ENCODE measurements at places on chromosomes 1 and 21. TPM values are rescaled to one million over a fixed set of nuclear protein-coding genes. Genes with fewer than 3 reads are reported as not detected.

- DNase-seq: no peak
Observed at GRCh38 chr1:59007820-59008598, 224.2 kb upstream of the JUN start.

CDC42BPA gene
- 0.64 TPM for total RNA-seq

- DNase-seq: no peak
Observed at GRCh38 chr1:13779930-13780329, 79.9 kb downstream of the PRDM2 start.

SPRR3 gene
- total RNA-seq: not detected

DNA sequence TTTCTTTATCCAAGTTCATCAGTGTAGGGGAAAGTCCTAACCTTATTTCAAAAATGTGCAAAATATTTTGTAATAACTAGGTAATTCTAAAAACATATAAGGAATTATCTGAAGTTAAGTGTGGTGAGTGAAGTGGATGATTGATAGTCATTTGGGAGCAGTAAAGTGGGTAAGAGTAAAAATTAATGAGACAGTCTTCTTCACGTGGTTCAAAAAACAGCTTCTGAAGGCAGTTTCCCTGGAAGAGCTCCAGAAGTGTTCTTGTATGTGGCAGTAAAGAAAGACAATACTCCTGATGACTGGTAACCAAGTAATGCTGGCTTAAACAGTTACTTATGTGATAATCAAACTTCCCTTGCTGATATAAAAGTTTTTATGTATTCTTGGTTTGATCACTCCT is 50.3 kb downstream of the LEPR start:
- no peak for DNase-seq

ADGRL2 gene
- not detected for total RNA-seq

RXFP4 gene
- total RNA-seq: not detected

FAM151A gene
- not detected for total RNA-seq

DNA sequence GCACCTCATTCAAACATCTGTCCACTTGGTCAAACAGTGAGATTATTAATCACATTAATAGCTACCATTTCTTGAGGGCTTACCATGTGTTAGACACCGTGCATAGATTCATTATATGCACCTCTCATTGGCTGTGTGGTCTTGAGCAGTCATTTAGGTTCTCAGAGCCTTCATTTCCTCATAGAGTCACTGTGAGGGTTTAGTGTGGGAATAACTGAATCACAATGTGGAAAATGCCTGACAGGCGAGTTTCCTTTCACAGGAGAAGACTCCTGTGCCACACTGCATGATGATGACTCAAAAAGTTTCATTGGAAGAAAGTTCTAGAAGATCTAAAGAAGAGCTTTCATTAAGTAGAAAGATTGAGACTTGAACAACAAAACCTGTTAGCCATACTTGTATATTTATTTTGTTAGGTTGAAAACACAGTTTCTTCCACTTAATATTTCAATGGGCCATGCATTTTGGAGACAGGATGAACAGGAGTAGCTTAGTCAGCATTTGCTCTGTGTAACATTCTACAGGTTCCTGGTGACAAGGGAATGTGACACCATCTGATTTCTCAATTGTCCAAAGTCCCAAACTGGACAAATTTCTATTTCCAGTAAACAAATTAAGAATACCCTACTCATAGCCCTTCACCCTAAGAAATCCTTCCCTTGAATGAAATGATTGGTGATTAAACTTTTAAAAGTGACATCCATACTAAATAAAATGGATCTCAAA is 45.7 kb downstream of the FYB2 start:
- no peak for DNase-seq

DNA sequence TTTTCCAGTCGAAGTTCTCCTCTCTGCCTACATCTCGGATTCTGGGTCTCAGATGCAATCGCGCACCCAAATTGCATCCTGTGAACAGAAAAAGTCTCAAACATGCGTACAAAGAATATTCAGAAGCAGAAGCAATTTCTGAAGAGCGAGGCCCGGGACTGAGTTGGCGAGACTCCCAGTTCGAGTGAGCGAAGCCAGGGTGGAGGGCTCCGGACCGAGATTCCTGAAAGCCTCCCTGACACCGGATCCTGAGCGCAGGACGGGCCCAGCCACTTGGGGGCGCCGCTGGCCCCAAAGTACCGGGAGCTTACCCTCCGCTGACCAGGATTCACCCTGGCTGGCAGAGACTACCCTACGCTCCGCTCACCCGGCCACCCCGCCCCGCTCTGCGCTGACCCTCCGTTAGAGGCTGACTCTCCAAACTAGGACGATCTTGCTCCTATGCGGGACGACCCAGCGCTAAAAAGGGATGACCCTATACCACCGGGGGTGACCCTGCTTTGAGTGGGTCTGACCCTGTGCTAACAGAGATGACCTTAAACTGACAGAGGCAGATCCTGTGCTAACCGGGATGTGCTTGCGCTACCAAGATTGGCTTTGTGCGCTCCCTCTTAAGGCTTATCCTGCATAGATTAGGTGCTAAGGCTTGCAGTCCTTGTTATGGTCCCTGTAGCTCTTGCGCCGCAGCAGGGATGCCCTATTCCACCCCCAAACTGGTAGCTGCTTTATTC is 12.1 kb downstream of the FOXD2 start:
- no peak for DNase-seq

DNA sequence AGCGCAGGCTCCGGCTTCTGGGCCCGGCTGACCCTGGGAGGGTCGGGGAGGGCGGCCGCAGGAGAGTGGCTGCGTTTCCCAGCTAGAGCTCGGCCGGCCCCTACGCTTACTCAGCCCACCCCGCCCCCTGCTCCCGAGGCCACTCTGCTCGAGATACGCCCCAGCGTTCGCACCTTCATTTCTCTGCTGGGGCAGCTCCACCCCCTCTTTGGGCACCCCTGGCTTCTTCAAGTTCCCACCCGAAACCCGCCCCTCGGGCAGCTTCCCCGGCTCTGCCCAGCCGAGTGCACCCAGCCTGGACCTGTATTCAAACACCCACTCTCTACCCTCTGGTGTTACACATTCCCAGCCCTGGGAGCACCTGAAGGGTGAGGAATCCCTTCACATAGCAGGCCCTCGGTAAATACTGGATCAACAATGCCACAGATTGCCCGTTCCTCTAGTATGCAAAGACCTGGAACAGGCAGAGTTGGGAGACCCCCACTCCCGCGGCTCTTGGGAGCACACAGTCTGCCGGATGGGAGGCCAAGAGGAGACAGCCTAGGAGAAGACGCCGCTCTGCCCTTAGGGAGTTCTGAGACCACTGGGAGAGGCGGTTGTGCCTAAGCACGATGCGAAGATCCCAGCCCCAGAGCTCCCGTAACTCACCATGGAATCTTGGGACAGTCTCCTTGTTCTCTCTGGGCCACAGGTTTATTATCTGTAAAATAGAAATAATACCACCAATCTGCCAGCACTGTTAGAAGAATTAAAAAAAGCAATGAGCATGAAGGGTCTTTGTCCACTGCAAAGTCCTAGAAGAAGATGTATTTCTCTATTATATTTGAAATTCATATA is 566 bp upstream of the PAQR7 start:
- DNase-seq: no peak

HAX1 gene
- total RNA-seq: 89.4 TPM

DNA sequence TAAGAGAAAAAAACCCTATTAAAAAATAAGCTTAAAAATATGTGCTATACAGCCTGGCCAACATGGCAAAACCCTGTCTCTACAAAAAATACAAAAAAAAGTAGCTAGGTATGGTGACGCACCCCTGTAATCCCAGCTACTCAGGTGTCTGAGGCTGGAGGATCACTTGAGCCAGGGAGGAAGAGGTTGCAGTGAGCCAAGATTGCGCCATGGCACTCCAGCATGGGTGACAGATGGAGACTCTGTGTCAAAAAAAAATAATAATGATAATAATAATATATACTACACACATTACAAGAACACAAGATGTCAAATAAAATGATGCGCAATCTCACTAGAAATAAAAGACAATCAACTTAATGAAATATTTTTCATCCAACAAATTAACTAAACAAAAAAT is 22.9 kb downstream of the NRDC start:
- no peak for DNase-seq

HEATR1 gene
- total RNA-seq: 78.5 TPM

DNA sequence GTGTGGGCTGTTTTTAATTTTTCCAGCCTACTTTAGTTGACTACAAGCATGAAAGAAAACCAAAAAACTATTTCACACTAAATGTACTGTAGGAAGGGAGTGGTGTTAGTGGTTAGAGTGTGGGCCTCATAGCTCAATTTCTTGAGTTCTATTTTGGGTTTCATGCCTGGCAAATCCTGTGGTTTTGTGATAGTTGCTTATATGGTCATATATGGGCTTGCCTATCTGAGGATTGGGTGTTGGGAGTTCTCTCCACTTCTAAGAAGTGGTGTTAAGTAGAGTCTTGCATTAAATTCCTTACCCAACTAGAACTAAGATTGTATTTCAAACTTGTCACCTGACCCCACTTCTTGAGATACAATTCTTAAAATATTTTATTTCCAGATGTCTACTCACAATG is 37.8 kb upstream of the COL11A1 start:
- DNase-seq: no peak

DNA sequence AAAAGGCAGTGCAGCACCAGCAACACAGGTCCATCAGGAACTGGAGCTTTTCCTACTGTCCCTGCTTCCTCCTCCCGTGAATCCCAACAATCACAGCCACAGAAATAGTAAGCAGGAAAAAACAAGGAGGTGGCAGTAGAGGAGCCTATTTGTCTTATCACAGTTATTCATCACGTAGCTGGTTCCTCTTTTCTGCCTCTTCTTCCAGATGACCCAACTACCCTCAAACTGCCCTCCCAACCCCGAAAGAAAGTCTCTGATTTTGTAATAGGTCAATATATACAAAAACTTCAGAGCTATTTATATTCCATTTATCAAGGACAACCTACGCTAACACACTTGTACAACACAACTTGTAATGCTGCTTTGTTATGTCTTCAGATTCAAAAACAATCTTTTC is 21.4 kb downstream of the GNB1 start:
- DNase-seq: no peak

GRCh38 chr1:164504749-164505148 is 54.2 kb upstream of the PBX1 start:
- no peak for DNase-seq

OR2T29 gene
- 2.1 TPM for total RNA-seq

MTF2 gene
- total RNA-seq: 49.1 TPM

- no peak for DNase-seq
Observed at GRCh38 chr1:60102267-60103061, 28.9 kb upstream of the C1orf87 start.

GRCh38 chr1:48216941-48217340 is 5.6 kb upstream of the SLC5A9 start:
- no peak for DNase-seq

MTARC2 gene
- 9.2 TPM for total RNA-seq

PFKFB2 gene
- total RNA-seq: 10.1 TPM

DNA sequence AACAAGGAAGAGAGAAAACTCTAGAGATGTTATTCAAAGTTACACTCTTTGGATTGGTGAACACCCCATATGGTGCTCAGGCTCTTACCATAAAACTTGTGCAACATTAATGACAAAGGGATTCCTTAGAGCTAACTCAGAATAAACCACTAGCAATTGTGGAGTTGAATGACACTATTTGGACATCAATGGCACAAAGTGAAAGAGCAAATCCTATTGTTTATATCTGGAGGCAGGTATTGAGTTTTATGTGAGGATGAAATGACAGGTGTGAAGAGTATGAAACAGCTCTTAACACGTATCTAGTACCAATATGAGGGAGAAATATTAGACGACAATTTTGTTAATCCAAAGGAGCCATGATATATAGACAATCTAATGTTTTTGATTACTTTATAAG is 584.9 kb upstream of the PBX1 start:
- no peak for DNase-seq

UTS2 gene
- total RNA-seq: 5.9 TPM

ABCA4 gene
- total RNA-seq: not detected

BGLAP gene
- total RNA-seq: 2.7 TPM

CHRNB2 gene
- not detected for total RNA-seq

KCNA3 gene
- total RNA-seq: 20.0 TPM

DNA sequence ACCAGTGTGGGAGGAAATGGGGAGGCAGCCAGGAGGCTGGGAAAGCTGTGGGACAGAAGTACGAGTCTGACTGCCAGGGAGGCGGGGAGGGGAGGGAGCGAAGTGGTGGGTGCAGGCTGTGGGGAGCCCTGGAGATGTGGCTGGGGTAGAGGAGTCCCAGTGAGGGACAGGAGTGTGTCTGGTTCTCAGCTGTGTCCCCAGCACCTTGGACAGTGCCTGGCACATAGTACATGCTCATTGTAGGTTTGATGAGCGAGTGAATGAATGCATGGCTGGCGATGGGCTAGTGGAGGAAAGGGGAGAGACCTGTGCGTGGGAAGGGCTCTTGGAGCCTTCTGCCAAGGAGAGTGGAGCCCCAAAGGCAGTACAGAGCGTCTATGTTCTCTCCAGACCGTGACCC is 104.1 kb downstream of the SIK1 start:
- DNase-seq: no peak

PGLYRP4 gene
- total RNA-seq: not detected

SEMA6C gene
- 0.67 TPM for total RNA-seq

- no peak for DNase-seq
Observed at GRCh38 chr1:108882837-108883236, 6.1 kb downstream of the GPSM2 start.

MYBPH gene
- not detected for total RNA-seq

GRCh38 chr1:179917601-179918429 is 35.7 kb downstream of the TOR1AIP1 start:
- no peak for DNase-seq

TRIM17 gene
- total RNA-seq: not detected

- DNase-seq: no peak
Observed at GRCh38 chr1:5885471-5886139, 106.6 kb downstream of the NPHP4 start.

DNA sequence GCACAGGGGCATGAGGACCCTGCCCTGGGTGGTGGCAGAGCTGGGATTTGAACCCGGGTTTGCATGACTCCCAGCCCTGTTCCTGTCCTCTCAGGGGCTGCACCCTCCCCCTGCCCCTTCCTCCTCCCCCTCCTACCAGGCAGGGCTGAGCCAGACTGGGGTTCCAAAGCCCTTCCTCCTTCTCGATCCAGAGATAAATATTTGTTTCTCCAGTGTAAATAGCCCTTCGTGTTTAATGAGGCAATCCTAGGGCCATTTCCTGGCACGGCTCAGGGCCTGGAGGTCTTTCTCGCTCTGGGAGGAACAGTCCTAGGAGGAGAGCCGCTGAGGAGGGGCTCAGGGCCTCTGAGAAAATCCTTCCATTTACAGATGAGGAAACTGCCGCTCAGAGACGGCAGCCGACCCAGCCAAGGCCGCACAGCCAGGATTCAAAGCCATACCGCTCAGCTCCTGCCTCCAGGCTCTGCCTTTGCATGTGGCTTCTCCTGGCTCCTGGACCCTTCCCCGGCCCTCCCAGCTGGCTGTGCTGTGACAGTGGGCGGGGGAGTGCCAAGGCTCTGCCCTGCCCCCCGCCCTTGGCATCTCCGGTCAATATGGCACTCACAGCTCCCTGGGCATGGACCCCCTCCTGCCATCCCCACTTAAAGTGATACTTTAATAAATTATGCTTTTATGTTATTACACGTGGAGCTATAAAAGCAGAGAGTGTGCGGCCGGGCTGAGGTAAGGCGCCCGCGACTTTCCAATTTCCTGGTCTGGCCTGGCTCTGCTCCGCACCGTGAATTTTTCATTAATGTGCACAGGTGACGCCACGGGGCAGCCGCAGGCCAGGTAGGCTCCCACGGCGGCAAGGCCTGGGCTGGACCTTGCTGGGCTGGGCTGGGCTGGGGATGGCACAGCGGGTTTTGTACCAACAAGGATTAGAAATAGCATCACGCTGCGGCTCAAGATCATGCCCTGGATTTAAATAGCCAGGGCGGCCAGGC is 114.7 kb upstream of the WNT4 start:
- DNase-seq: no peak

Measured in activated B cell treated with CpG ODN at 0.5 μM for 24 hours (primary cell).